ENCODE measurements at places on chromosomes 2 and 18.

- DNase-seq: no peak
- no peaks in the 10 kb centered on the region for H3K36me3 ChIP-seq
- no peaks in the 10 kb centered on the region for H3K27me3 ChIP-seq
- no peak overlapping the region for H3K27ac ChIP-seq
- H3K4me3 ChIP-seq: no peak overlapping the region
Observed at GRCh38 chr2:191176305-191176704, 25.5 kb upstream of the STAT4 start.

- H3K36me3 ChIP-seq: no peaks in the 10 kb centered on the region
- H3K4me1 ChIP-seq: no peaks in the 10 kb centered on the region
- no peaks in the 10 kb centered on the region for H3K27me3 ChIP-seq
- DNase-seq: no peak
- H3K4me3 ChIP-seq: no peak overlapping the region
Observed at GRCh38 chr2:16281451-16282335, 341.3 kb downstream of the MYCN start.

DNA sequence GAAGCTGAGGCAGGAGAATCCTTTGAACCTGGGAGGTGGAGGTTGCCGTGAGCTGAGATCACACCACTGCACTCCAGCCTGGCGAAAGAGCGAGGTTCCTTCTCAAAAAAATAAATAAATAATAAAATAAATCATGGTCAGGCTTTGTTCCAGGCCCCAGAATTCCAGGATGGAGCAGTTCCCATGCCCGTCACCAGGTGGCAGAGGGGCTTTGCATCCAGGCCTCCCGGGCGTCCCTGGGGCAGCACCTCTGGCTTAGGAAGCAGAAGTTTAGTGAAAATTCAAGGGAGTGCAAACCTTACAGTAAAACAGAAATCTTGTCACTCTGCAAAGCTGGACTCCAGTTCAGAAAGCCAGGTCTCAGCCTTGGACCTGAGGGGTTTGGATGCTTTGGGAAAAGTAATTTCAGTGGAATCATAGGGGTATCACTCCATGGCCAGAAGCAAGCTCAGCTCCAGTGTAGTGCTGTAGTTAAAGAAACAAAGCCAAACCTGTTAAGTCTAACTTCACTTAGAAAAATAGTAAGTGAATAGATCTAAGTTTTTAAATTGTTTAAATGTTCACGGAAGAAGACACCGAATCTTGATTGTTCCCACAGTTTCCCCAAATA is 512.7 kb downstream of the CMPK2 start:
- no peak overlapping the region for H3K4me3 ChIP-seq
- no peak overlapping the region for H3K27ac ChIP-seq
- H3K36me3 ChIP-seq: no peaks in the 10 kb centered on the region
- H3K4me1 ChIP-seq: no peaks in the 10 kb centered on the region
- H3K27me3 ChIP-seq: no peaks in the 10 kb centered on the region
- DNase-seq: no peak

- H3K27me3 ChIP-seq: no peaks in the 10 kb centered on the region
- H3K4me3 ChIP-seq: no peak within 1 kb of the TSS
- peaks cover 4% of the 10 kb centered on the region for H3K4me1 ChIP-seq
Observed at GRCh38 chr2:227717687-227718567, at the start of gene SLC19A3. Gene SLC19A3, minus strand, starts transcription at chr2:227718028. Its CDS starts 15,710 bp downstream, at chr2:227702318.

DNA sequence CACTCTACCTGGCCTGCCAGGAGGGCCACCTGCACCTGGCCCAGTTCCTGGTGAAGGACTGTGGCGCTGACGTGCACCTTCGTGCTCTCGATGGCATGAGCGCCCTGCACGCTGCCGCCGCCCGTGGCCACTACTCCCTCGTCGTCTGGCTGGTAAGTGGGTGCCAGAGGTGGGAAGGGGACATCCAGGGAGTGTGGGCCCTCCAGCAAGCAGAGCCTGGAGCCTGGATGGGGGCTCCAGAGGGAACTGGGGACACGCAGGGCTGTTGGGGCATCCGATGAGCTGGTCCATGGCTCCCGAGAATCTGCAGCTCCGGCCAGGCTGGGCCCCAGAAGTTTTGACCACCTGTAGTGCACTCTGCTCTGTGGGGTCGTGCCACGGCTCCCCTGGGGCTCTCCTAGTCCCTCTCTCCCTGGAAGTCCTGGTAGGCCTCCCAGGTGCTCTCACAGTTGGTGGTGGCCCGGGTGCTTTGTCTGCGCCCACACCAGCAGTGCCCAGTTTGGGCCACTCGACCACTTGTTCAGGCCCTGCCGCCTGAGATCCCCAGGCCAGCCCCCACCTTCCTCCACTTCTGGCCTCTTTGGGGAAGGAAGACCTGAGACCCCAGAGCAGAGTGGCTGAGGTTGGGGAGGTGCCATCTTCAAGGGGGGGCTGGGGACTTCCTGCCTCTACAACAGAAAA is 4.7 kb downstream of the ESPNL start:
- H3K36me3 ChIP-seq: no peaks in the 10 kb centered on the region
- no peak overlapping the region for H3K27ac ChIP-seq
- H3K4me1 ChIP-seq: no peaks in the 10 kb centered on the region

- no peaks in the 10 kb centered on the region for H3K4me1 ChIP-seq
- no peak overlapping the region for H3K4me3 ChIP-seq
- no peaks in the 10 kb centered on the region for H3K27me3 ChIP-seq
Observed at GRCh38 chr2:159617646-159618045, 1.3 kb upstream of the BAZ2B start.

DNA sequence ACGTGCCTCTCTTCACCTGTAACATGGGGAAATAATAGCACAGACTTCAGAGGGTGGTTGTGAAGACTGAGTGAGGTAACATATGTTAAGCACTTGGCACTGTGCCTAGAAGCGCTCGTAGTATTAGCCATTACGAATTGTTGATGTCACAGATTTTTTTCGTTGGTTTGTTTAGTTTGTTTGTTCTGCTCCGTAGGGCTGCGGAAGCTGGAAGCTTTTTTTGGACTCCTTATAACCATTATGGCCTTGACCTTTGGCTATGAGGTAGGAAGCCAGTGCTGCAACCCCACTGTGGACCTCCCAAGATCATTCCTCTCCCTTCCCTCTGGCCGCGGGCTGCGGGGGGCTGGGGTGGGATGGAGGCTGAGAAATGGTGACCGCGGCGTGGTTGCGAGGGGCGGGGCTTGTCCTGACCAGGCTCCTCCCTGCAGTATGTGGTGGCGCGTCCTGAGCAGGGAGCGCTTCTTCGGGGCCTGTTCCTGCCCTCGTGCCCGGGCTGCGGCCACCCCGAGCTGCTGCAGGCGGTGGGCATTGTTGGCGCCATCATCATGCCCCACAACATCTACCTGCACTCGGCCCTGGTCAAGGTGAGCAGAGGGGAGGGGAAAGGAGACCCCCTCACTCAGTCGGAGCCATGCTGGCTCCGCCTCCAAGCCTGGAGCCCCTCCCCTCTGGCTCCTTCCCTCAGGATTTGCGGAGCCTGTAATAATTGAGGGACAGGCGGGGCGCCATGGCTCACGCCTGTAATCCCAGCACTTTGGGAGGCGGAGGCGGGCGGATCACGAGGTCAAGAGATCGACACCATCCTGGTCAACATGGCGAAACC is 5.5 kb downstream of the SLC11A1 start:
- no peak overlapping the region for H3K27ac ChIP-seq
- no peaks in the 10 kb centered on the region for H3K36me3 ChIP-seq
- no peak overlapping the region for H3K4me3 ChIP-seq

GRCh38 chr2:160110674-160111239 is 48.3 kb upstream of the PLA2R1 start:
- H3K36me3 ChIP-seq: no peaks in the 10 kb centered on the region
- H3K27me3 ChIP-seq: no peaks in the 10 kb centered on the region
- no peak for DNase-seq
- no peaks in the 10 kb centered on the region for H3K4me1 ChIP-seq
- no peak overlapping the region for H3K4me3 ChIP-seq

GRCh38 chr2:196453613-196454047 is 185.9 kb upstream of the CCDC150 start:
- no peak overlapping the region for H3K27ac ChIP-seq
- no peaks in the 10 kb centered on the region for H3K4me1 ChIP-seq
- no peaks in the 10 kb centered on the region for H3K36me3 ChIP-seq
- peak; percentile 3 for DNase-seq
- H3K4me3 ChIP-seq: no peak overlapping the region

DNA sequence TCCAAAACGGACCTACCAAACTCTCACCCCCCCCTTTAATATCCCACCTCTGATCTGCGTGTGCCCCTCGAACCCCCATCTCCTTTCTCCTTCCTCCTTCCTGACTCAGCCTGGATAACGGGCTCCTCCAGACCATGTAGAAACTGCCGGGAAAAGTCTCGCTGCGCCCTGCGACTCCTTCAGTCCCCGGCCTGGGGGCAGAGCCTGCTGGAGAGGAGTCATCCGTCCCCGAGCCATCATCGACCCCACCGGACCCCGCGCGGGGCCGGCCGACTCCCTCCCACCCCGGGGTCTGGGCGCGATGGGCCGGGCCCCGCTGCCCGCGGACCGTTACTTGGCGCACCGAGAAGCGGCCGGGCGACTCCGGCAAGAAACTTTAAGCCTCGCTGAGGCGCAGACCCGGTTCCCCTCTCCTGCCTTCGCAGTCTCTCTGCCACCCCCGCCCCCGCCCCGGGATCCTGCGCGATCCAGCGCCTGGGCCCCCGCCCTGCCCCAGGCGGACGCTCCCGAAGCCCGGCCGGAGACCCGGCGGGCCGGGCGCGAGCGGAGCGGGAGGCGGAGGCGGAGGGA is 3.4 kb downstream of the ZEB2 start:
- H3K27me3 ChIP-seq: peaks cover 52% of the 10 kb centered on the region
- H3K27ac ChIP-seq: peak overlapping the region; percentile 13
- peaks cover 16% of the 10 kb centered on the region for H3K4me1 ChIP-seq
- DNase-seq: no peak
- peak overlapping the region; percentile 64 for H3K4me3 ChIP-seq

GRCh38 chr2:9191041-9191481 is 15.6 kb upstream of the ASAP2 start:
- no peak overlapping the region for H3K27ac ChIP-seq
- no peak for DNase-seq
- H3K36me3 ChIP-seq: no peaks in the 10 kb centered on the region
- H3K4me3 ChIP-seq: no peak overlapping the region
- H3K4me1 ChIP-seq: no peaks in the 10 kb centered on the region

DNA sequence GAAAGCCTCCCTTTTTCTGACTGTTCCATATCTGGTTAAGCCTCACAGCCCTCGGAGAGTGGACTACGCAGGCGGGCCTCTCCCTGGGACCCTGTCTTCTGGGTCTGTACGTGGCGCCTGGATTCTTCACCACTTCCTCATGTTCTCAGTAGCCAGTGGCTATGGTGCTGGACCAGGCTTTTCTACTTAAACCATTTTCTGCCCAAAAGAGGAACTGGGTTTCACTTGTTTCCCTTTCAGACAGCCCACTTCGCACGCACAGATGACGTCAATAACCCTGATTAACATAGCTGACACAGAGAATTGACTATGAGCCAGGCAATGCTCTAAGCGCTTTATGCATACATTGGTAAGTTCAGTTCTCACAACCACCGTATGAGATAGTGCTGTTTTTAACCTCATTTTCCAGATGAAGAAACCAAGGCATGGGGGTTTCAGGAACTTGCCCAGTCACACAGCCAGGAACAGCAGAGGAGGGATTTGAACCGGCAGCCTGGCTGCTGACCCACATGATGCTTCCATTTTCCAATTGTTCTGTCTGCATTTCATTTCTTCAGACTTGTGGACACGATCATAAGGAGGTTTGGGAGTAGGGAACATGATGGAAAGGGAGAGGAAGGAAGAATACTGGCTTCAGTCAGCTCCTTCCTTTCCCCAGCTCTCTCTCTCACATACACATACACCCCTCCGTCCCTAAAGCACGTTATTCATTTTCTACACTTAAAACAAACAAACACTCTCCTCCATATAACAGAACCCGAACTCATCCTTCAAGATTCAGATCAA is 41.7 kb downstream of the MYOM1 start:
- H3K36me3 ChIP-seq: no peaks in the 10 kb centered on the region
- H3K27me3 ChIP-seq: no peaks in the 10 kb centered on the region
- no peak for DNase-seq
- H3K27ac ChIP-seq: no peak overlapping the region
- H3K4me3 ChIP-seq: no peak overlapping the region

DNA sequence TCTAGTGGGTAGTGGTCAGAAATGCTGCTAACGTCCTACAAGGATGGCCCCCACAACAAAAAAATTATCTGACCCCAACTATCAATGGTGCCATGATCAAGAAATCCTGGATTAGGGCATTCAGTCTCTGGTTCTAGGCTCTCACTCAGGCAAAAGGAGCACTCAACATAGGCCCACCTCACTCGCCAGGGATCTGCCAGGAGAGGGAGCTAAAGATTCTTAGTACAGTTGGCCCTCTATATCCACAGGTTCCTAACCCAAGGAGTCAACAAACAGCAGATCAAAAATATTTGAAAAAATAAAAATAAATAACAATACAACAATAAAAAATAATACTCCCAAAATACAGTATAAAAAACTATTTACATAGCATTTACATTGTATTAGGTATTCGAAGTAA is 10.0 kb downstream of the SLC4A5 start:
- DNase-seq: no peak
- peaks cover 5% of the 10 kb centered on the region for H3K4me1 ChIP-seq
- no peak overlapping the region for H3K4me3 ChIP-seq

Measured in effector memory CD4-positive, alpha-beta T cell (primary cell).